Skin of body (tissue), 3 donors: ENCODE measurements at places on chromosomes 4 and X. TPM values are rescaled to one million over a fixed set of nuclear protein-coding genes. Genes with fewer than 3 reads are reported as not detected.

SPANXA2 gene
- not detected for total RNA-seq

XAGE1A gene
- not detected for total RNA-seq

SOWAHD gene
- 0.79 TPM for total RNA-seq

MAGEC3 gene
- total RNA-seq = not detected

LPAR4 gene
- 8.0 TPM for total RNA-seq

BEND2 gene
- not detected for total RNA-seq

DNA sequence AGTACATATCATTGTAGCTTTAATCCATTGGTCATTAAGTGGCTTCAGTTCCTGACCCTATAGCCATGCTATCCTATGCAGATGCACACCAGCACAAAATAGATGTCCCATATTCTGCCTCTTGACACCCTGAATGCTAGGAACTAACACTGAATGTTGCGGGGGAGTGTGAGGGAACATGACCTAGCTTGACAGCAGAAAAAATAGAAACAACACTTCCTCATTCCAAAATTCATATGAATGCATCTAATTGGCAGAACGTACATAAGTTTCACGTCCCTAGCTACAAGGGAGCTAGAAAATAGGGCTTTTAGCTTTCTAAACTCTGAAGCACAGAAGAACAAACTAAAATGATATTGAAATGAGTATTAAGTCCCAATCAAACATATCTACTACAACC lies 14.4 kb upstream of the DCAF8L1 start:
- DNase-seq = no peak

DNA sequence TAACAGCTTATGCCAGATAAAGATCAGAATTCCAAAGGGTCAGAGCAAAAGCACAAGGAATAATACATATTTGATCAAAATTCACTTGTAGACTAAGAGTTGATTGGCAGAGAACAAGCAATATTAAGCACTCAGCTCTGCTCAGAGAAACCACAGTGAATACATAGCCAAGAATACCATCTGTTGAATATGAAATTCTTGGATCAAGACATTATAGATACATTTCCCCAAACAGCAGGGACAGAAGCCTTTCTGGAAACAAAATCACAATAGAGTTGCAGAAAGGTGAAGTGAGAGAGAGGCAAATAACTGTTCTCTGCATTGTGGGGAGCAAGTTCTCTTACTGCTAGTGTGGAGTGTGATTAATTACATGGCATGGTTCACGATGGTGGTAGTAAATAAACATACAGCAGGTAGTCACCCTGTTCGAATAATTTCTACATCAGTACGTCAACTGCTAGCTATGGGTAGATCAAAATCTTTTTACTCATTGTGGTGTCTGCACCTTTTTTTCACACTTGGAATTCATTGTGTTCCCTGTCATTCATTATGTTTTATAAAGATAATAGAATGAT lies 366.7 kb downstream of the PCDH7 start:
- peak; percentile 40 for DNase-seq

DNA sequence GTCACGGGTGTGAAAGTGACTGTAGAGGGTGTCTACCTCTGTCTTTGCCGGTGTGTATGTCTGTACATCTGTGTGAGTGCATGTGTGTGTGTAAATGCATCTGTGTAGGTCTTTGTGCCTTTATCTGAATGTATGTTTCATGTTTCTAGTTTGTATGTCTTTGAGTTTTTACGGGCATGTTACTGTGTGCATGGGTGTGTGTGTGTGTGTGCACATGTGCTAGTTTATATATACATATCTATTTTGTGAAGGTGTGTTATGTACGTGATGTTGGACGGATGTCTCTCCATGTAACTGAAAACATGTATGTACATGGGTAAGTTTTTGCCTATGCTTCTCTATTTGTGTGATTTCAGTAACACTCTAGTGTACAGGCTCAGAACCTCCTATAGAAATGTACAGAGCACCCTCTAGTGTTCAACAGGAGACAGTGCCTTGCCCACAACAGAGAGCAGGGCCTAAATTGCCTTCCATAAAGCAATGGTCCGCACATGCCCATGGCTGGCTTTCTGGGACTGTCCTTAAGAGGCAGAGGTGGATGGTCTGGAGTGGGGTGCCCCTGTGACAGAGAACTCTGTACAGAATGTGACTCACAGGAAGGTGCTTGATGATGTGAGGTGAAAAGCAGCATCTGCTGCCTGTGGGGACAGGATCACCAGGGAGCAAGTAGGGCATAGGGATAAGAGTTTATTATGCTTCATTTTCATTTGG lies 343.5 kb downstream of the RAPGEF2 start:
- peak; percentile 62 for DNase-seq

- no peak for DNase-seq
Observed at GRCh38 chrX:47634871-47635575, 5.3 kb upstream of the CFP start.

DNA sequence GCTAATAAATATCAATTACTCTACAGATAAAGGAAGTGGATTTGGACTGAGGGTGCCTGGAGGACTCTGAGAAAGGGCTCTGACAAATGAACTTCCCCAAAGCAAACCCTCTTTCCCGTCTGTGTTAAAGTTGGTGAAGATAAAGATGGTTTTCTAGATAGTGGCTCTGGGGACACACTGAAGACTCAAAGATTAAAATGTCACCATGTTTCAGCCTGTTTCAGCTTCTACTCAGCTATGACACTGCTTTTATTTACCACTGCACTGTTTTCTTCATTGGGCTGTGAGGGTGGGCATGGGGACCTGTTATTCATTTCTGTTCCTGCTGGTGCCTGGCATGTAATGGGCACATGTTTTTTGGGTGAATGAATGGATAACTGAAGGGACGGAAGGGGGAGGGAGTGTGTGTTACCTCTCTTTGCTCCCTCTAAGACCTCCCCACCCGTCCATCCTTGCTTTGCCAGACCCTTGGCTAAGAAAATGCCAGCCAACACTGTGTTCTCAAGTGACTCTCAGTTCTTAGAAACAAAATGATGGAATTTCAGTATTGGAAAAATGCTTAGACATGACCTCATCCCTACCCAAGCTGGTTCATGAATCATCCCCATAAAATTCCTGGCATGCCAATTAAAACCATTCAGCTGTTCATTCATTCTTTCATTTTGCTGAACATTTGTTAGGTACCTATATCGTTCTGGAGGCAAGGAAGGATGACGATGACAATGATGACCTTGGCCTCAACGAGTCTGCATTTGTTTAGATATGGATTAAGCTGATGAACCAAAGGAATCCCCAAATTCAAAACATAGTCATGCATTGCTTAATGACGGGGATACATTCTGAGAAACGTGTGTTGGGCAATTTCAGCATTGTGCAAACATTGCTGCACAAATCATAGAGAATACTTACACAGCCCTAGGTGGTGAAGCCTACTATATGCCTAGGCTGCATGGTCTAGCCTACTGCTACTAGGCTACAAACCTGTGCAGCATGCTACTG lies 13.4 kb upstream of the STK32B start:
- peak; percentile 83 for DNase-seq

DNA sequence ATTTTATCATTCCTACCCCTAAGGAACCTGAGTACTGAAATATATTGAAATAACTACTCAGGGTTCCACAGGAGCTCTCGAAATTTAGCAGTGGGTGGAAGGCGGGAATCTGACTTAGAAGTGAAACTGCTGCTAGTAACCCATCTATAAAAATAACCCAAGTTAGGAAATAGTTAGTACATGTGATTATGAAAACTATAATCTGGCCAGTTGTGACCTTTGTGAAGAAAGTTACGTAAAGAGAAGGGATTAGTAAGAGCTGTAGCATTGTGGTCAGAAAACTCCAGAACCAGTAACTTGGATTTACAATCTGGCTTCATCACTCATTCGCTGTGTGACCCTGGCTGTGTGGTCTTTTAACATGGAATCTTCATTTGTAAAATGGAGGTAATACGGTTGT lies 175.5 kb downstream of the RAPGEF2 start:
- no peak for DNase-seq

DNA sequence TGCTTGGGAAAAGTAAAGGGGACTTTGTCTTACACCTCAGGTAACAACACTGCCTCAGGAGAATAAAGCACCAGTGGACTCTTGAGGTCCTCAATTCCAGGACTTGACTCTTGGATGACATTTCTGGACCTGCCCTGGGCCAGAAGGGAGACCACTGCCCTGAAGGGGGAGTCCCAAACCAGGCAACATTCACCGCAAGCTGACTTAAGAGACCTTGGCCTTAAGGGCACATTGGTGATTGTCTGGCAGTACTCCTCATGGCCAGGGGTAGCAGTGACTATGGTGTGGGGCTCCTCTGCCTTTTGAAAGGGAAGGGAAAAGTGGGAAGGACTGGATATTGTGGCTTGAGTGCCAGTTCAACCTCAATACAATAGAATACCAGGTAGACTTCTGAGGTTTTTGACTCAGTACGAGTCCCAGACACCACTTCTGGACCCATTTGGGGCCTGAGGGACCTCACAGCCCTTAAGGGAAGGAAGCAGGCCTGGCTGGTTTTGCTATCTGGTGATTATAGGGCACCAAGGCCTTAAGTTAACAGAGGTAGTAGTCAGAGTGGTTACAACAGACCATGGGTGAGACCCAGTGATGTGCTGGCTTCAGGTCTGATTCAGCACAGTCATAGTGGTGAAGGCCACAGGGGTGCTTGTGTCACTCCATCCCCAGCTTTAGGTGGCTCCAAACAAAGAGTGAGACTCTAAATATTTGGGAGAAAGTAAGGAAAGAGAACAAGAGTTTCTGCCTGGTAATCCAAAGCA lies 121.2 kb upstream of the TET2 start:
- DNase-seq = no peak

DNA sequence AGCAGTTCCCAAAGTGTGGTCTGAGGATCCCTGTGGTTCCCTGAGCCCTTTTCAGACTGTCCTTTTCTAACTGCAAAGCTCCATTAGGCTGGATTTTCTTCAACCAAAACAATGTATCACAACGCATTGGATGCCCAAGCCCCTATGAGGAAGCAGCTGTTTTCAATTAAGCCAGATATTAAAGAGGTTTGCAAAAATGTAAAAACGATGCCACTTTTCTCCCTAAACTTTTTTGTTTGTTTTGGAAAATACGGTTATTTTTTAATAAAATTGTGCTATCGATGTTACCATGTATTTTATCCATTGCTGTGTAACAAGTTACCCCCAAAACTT lies 170.4 kb upstream of the BCOR start:
- DNase-seq = no peak

GRCh38 chrX:69429339-69430015 lies 74.6 kb upstream of the NALF2 start:
- peak; percentile 34 for DNase-seq

- no peak for DNase-seq
Observed at GRCh38 chrX:1558761-1559468, 21.9 kb upstream of the P2RY8 start.

GRCh38 chrX:68490644-68491043 lies 8.2 kb upstream of the YIPF6 start:
- no peak for DNase-seq

DNA sequence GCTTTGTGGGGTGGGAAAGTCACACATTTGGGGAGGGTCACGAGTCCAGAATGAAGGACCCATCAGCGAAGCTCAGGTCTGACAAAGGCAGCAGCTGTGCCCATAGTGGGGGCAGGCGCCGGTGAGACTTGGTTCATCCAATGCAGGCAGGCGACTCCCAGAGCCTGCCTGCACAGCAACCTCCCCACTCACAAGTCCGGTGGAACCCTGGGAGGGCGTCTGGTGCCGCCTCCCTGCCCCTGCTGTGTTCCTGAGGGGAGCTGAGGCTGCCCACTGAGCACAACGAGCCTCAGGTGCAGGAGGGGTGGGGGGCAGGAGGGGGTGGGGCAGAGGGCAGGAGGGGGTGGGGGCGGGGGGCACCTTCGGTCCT lies 13.7 kb downstream of the LRPAP1 start:
- DNase-seq = no peak

GRCh38 chr4:7646384-7647061 lies 211.8 kb upstream of the PSAPL1 start:
- DNase-seq = no peak

DNA sequence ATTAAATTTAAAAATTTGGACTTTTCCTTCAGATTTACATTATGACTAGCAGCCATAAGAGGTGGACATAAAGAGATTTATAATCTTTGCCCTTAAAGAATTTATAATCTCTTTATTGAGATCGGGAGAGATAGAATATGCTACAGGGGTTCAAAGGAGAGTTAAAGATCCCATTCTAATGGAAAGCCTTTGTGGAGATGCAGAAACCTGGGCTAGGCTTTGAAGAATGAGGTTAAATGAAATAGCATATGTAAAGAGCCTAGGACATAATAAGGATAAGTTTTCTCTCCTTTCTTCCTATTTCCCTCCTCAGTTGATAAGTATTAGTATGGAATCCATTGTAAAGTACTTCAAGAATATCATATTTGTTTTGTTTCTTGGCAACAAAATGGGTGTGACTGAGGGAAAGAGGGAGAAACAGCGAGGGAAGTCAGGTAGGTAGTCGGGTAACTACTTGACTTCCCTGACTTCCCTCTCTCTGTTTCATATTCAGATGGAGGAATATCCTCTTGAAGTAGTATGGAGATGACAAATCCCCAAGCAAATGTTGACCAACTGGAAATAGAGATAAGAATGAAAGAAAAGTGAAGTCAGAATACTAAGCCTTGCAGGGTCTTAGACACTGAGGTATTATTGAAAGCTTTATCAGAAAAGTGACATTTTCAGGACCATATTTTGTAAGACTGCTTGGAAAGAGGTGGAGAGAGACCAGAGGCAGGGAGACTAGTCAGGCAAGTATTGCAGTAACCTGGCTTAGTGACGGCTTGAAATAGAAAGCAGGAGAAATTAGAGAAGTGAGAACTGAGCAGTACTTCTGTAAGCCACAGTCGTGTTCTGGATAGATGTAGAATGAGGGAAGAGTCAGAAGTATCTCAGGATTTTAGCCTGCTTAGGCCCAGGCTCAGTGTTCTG lies 82.9 kb downstream of the PDLIM5 start:
- DNase-seq = no peak

GRCh38 chr4:159564615-159565014 lies 461.7 kb downstream of the RAPGEF2 start:
- no peak for DNase-seq

GRCh38 chrX:118522230-118522926 lies 26.8 kb downstream of the DOCK11 start:
- DNase-seq = no peak

GRCh38 chr4:15457406-15458201 lies 12.1 kb upstream of the CC2D2A start:
- peak; percentile 73 for DNase-seq

DNA sequence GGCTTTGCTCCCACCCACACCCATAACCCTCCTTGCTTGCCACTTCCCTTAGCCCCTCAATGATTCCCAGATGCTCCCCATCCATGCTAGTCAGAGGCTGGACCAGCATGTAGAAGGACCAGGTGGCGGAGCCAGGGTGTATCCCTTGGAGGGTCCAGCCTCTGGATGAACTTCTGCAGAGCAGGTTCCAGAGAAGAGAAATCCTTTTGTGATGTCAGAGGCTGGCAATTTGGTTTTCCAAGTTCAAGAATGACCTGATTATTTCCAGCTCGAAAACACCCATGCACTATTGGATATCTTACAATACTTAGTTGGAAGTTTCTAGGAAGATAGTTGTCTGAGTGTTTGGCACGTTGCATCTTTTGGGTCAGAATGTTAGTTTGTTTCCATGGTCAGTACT lies 168.3 kb upstream of the RPS6KA3 start:
- peak; percentile 71 for DNase-seq

DNA sequence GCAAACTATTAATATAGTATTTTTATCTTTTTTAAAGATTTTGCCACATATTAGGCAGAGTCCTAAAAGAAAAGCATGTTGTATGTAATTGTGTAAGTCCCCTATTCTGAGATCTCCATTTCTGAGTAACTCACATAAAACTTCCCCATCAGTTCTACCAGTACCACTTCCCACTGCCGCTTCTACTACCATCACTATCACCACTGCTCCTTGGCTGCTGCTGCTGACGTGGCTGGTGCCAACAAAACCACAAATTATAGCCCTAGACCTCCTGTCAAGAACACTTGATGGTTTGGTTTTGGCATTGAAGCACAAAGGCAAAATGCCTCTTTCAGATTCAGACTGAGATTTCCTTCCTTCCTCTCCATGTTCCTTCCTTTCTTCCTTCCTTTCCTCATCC lies 106.4 kb downstream of the MMRN1 start:
- DNase-seq = no peak
